ENCODE measurements at places on chromosomes 7 and 10.

- DNase-seq = no peak
Observed at GRCh38 chr10:82574081-82574480, 699.1 kb downstream of the NRG3 start.

DNA sequence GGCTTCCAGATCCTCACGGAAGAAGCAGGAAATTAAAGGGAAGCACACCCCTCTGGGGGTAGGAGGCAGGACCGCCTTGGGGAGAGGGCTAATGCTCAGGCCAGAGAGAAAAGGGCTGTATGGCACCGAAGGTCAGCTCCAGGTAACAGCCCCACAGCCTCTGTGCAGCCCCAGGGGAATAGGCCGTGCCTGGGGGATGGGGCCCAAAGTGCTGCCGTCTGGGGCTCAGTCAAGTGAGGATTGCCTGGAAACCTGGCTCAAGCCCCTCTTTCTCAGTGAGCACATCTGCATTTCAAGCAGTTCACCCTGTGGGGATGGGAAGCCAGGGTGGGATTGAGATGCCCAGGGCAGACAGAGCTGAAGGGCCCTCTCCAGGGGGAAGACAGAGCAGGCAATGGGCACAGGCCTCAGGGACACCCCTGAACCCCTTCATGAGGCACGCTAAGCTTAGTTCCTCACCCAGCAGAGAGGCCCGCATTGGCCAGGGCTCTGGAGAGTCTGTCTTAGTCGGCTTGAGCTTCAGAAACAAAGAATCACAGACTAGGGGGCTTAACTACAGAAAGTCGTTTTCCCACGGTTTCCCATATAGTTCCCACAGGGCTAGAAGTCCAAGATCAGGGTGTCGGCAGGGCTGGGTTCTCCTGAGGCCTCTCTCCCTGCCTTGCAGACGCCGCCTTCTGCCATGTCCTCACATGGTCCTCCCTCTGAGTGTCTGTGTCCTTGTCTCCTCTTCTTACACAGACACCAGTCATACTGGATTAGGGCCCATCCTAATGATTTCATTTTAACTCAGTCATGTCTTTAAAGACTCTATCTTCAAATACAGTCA is 118.2 kb downstream of the PTPN20 start:
- no peak for DNase-seq

DNA sequence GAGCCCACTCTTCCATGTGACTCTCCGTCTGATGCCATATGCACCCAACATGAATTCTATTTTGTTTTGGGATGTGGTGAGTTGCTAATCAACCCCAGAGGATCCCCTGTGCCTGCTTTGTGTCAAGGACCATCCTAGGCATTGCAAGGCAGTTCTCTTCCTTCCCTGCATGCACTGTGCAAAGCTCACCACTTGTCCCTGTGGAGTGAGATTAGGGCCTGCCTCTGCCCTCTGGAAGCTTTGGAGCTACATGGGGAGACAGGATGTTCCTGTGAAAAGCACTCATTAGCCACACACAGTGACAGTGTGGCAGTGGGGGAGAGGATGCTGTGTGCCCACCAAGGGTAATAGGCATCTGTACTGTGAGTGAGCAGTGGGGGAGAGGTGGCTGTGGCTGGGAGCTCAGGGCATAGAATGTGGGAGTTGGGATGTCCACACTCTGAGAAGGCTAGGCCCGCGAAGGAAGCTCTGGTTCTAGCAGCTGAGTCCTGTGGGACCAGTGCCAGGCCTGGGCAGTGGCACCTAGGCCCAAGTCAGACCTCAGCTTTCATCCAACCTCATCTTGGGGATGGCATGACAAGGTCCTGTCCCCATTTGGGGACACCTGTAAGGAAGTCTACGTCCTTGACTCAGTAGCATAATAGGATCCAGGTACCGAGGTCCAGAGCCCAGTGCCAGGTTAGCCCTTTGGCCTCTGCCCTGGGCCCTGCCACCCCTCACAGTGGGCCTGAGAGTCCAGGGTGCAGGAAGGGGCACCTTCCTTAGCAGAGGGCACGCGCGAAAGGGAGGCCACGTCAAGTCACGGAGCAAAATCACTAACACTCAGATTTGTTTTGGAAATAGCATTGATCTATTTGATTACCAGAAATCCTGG is 6.6 kb downstream of the ADRA2A start:
- DNase-seq = no peak

- peak; percentile 15 for DNase-seq
Observed at GRCh38 chr10:91251430-91252056, 31.1 kb downstream of the PCGF5 start.

DNA sequence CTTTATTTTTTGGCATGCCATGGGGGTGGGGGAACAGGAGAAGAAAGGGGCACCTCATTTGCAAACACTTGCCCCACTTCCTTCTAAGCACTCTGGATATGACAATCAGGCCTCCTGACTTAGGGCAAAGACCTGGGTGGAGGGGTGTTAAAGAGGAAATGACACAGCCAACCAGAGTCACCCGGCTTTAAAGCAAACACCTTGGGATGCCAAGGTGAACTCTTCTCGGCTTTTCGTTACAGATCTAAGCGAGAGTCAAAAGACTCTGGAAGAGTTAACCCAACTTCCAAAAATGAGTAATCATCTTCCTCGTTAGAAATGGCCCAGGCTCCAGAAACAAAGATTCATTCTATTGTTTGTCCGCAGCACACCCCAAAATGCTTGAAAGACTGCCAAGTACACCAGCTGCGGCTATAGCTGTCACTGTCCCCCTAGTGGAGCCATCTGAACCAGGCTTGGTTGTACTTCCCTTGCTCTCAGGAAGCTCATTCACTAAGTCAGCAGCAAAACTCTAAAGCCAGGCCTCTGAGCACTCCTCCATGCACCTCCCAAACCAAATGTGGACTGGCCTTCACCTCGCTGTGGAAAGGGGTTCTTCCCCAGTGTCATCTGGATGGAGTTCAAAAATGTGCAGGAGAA is 24.8 kb downstream of the FAM53B start:
- no peak for DNase-seq

GRCh38 chr10:123795846-123796590 is 95.6 kb downstream of the CPXM2 start:
- DNase-seq = no peak

GRCh38 chr7:20327055-20327454 is 3.6 kb upstream of the ITGB8 start:
- no peak for DNase-seq

GRCh38 chr10:125283191-125283835 is 123.0 kb upstream of the CTBP2 start:
- DNase-seq = peak; percentile 65

DNA sequence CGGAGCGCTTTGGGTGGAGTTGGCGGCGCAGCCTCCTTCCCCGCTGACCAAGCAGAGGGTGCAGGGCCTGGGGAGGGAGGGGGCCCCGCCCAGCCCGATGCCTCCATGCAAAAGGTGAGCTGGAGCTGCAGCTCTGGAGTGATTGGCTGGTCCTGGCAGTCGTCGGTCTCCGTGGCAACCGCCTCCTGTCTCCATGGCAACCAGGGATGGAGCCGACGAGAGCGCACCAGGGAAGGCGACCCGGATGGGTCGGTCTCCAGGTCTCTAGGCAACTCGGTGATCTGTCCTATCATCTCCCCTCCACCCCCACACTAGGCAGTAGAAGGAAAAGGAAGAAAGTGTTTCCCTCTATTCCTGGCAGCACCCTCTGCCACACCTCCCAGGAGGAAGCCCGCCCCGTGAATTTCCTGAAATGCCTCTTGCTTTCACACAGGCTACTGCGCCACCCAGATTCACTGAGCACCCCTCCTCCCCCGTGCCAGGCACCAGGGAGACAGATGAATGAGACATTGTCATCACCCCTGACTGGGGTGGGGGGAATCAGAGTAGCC is 647 bp upstream of the NACAD start:
- peak; percentile 96 for DNase-seq

GRCh38 chr7:112982441-112983063 is 104.1 kb downstream of the GPR85 start:
- no peak for DNase-seq

DNA sequence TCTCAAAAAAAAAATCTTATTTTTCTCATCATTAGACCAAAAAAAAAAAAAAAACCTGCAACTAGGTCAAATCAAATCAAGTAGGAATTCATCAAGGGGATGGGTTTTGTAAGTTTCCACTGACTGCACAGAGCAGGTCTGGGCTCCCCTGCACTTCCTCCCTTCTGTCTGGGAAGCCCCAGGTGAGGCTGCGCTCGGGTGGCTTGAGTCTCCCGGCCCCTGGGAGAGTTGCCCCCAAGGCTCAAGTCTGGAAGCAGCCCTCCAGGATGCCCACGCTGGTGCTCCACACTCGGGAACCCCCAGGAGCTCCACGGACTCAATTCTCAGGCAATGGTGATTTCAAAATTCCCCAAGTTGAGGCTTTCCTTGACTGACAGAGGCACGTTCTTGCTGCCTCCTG is 41.7 kb upstream of the RBM33 start:
- no peak for DNase-seq

GRCh38 chr10:120360571-120360970 is 96.5 kb upstream of the PLPP4 start:
- DNase-seq = no peak

- DNase-seq = no peak
Observed at GRCh38 chr10:130021383-130021950, 57.4 kb upstream of the EBF3 start.

GRCh38 chr7:140033036-140033435 is 29.7 kb downstream of the PARP12 start:
- no peak for DNase-seq

- peak; percentile 36 for DNase-seq
Observed at GRCh38 chr10:103397191-103397825, 882 bp downstream of the PDCD11 start.

DNA sequence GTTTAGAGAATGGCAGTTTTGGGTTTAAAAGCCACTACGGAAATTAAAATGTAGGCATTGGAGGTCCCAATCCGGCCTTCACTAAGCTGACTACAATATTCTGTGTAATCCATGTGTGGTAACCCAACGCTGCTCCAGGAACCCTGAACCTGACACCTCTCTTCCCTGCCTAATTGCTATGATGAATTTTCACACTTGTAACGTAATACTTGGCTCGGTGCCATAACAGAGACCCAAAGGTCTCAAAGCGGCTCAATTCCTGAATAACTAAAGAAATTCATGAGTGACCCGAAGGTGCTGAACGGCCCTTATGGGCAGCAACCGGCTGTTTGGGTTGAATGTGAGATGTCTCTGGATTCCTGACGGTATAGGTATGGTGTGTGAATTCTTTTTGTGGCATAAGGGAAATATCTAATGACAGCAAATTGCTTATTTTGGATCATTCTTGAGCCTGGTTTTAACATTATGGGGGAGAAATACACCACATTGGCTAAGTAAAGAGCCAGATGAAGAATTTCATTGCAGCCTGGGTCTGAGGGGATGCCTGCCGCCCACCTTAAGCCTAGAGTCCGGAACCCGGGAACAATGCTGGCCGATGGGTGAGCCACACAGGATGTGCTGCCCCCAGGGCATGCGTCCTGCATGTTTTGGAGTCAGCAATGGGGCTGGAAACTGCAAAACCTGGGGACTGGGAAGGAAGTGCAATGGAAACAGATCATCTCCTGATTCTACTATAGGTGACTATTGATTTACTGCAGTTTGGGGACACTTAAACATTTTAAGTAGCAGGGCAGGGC is 69.7 kb upstream of the FZD8 start:
- DNase-seq = peak; percentile 59

DNA sequence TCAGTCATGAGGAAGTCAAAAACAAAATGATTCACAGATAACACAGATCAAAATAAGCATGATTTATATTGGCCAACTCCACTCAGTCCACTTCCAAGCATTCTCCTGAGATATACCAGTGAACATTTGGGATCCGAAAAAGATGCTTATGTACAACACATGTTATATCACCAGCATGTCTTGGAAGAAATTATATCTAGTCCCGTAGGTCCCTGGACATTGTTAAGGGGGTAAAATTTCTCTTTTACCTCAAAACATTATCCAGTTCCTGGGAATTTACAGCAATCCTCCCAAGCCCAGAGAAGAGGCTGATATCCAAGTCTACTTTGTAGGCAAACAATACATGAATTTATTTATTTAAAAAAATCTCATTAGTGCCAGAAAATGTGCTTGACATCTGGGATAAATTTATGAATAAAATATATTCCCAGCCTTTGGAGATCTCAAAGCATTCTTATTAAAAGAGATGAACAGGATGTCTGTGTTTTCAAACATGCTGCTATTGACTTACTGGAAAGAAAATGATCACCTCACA is 582.2 kb upstream of the ZWINT start:
- DNase-seq = no peak

GRCh38 chr7:140977741-140978140 is 37.0 kb downstream of the MRPS33 start:
- no peak for DNase-seq

DNA sequence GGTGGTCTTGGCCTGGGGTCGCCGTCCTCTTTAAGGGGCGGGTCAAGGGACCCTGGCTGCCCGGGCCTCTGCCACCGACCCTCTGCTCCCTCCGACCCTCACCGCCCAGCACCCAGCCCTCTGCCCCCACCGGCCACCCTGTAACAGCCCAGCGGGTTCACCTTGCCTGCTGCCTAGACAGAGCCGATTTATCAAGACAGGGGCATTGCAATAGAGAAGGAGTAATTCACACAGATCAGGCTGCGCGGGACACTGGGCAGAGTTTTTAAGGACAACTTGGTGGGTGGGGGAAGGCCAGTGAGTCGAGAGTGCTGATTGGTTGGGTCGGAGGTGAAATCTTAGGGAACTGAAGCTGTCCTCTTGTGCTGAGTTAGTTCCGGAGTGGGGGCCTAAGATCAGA is 779 bp upstream of the ADCK2 start:
- no peak for DNase-seq

- no peak for DNase-seq
Observed at GRCh38 chr7:90759710-90760109, 163.6 kb downstream of the CDK14 start.

GRCh38 chr10:34666008-34666704 is 148.9 kb downstream of the PARD3 start:
- peak; percentile 72 for DNase-seq

DNA sequence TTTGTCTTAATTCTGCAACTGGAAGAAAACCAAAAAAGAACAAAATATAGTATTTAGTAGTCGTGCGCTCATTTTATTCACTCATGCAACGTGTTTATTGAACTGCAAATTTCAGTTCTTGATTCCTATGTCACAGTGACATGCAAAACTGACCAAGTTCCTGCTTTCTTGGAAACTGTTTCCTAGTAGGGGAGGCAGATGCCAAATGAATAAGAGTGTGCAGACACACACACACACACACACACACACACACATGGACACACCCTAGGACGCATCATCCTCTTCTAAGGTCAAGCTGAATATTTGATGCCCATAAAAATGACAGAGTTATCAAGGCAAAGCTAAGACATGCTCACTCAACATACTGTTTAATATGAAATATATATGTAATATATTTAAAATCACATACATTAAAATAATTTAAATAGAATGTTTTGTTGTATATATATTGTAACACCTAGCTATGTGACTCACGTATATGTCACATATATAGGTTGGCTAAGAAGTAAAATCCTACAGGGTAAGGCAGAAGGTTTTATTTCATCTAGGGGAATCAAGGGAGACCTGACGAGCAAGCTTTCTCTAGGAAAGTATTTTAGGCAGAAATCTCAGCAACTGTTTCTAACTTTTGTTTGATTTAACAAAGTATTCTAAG is 79.6 kb downstream of the SVIL start:
- DNase-seq = no peak

- no peak for DNase-seq
Observed at GRCh38 chr7:70660154-70660818, 471.7 kb upstream of the GALNT17 start.

Data from ELF-1 (cell line).